Stimulated activated CD4-positive, alpha-beta T cell treated with anti-CD3 and anti-CD28 coated beads, Interleukin-12 subunit alpha, Interleukin-12 subunit beta, amount 100 ng/mL, for 4 hours (primary cell): ENCODE measurements at places on chromosomes 5 and 9.

DNA sequence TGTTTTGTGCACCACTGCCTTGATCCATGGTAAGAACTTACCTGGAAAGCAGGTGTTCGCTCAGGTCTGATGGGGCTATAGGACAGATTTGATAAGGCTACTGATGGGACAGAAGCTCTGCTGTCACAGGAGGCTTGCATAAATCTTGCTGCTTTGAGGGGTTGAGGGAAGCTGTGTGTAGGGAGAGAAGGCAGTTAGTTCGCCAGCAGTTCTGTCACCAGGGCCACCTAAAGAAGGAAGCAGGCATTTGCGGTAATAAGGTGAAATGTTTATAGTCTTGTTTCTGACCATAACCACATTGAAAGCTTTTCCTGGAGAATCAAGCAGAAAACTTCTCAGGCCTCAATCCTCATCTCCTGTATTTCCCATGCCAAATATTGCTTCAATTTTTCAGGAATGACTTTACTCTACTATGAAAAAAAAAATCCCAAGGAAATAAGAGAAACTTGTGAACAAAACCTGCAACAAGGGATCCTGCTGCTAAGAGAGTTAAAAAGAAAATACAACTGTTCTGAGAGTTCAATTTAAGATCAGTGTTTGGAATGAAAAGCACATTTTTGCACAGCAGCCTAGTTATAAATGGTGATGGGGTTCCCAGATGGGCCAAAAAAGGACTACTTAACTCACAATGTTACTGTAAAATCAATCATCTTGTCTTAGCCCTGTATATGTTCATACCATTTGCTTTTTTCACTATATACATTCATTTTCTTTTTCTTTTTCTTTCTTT is 122.0 kb upstream of the RANBP3L start:
- no peak for DNase-seq

DNA sequence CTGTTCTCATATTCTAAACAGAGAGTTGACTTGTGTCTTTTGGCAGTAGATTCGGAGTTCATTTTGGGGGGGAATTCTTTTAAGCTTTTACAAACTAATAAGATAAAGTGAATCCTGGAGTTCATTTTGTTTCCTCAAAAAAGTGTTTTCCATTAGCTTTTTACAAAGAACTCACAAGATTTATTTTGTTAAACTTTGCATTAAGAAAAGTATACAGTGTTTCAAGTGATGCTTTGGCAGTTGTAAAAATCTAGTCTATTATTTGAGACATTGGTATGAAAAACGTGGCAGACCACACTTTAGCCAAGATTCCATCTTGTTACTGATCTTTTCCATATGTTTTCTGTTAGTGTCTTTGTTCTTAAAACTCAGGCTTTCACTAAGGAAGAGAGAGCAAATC is 1.2 kb upstream of the OMD start:
- no peak for DNase-seq

DNA sequence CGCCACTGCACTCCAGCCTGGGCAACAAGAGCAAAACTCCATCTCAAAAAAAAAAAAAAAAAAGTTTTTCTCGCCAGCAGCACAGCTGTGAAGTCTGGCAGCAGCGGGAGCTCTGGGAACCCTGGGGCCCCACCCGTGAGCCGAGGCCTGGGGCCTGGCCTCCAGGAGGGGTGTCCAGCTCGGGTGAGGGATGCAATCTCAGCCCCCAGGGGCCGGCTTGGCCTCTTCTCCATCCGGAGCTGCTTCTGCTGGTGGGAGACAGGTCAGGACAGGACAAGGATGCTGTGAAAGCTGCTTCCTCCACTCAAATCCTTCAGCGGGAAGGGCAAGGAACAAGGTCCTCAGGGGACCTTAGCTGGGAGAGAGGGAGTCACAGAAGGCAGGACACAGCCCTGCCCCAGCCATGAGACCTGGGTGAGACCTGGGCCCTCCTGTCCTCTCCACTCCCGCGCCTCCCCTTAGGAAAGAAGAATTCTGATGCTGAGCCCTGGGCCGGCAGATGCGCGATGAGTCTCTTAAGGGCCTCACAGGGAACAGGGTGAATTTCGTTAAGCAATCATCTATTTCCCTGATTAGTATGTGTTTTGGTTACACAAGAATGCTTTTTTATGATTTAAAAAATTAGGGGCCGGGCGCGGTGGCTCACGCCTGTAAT is 30.6 kb downstream of the PLPP7 start:
- DNase-seq = no peak

GRCh38 chr9:84953797-84954705 is 284.5 kb downstream of the NTRK2 start:
- DNase-seq = peak; percentile 20

DNA sequence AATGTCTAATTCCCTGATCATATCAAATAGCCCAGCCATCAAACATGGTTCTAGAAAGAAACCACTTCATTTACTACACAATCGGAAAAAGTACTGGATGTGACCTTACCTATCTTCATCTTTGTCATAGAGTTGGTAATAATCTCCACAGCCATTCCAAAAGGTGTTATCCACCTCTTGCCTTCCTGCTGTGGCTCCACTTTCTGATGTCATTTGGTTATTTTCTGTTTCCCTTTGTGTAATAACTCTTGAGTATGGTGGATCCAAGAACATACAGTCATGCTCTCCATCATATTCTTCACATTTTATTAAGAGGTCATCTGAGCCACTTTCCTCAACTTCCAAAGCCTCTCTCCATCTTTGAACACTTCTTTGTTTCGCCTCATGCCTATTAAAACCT is 31.7 kb downstream of the PJA2 start:
- no peak for DNase-seq

DNA sequence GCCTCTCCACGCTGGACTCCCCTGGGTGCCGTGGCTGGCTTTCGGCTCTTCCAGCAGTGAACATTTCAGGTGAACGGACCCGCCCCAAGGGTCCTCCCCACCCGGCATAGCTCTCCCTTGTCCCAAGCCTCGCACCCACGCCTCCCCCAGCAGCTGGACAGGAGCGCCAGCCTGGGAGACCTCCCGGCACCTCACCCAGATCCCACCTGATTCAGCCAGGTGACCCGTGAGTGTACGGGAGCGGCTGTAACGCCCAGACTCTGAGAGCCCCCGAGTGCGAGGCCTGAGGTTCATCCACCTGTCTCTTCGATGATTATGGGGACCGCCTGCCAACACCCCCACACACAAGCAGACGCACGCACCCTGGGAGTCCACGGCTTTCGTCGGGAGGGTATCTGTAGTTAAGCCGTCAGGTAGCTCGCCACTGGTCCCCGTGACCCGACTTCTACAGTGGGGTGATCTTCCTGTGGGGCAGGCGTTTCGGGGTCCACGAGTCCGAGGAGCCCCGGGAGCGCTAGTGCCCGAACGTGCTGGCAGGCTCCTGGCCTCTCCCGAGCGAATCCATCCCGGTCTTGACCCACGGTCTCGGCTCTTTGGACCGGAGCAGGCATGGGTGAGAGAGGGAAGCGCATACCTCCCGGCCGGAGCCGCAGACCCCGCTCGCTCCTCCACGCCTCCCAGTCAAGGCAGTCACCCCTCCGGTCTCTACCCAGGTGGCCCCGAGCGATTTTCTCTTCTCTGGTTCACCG is 14.9 kb downstream of the TRIM7 start:
- DNase-seq = peak; percentile 40

DNA sequence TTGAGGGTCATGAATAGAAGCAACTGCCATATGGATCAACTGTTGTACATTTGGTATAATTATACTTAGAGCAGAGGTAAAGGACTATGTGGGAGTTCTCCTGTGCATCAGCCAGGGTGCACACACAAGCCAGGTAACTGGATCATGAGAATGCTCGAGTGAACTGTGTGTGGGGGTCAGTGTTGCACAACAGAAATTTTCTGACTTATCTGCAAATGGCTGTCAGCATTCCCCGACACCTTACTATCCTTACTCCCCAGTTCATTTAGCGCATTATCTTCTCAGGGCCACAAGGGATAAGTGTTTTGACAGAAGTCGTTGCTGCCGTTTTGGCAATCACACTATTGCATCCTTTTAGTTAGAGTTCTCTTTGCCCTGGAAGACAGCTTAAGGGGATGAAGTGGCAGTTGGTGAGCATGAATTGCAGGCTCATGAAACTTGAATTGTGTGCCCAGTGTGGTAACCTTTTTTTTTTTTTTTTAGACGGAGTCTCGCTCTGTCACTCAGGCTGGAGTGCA is 1.7 kb downstream of the CANX start:
- DNase-seq = no peak

GRCh38 chr9:100761276-100761802 is 183.5 kb downstream of the CAVIN4 start:
- no peak for DNase-seq

DNA sequence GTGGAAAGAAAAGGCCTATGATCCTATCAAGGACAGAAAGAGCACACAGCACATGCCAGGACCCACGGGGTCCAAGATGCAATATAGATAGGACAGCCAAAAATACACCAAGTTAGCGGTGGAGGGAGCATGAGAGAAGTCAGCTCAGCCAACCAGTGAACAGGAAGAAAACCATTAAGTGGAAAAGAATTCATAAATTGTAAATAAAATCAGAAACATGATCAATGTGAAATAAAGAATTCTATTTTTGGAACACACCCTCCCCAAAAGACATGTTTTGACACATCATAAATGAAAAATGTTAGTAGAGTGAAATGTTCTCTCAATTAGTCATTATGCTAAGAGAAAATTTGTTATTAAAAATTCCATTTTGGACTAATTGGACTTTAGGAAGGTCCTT is 35.6 kb downstream of the ATPSCKMT start:
- no peak for DNase-seq

- DNase-seq = no peak
Measured at GRCh38 chr9:130766927-130767307, 68.1 kb upstream of the ABL1 start.

DNA sequence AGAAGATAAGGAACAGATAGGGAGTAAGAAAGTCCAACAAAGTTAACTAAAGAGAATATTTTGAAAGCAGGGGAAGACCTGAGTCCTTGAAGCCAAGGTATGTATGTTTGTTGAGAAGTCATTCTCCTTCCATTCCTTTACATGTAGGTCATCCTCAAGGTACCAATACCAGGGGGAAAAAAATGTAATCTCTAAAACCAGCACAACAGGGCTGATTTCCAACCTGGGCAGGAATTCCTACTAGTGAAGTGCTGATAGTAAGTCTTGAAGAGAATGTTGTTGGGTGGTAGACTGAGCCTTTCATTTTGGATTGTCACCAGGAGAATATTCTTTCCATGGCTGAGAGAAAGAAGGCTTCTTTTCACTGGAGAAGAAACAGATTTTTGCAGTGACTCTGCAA is 117.1 kb upstream of the ZNF462 start:
- DNase-seq = no peak

DNA sequence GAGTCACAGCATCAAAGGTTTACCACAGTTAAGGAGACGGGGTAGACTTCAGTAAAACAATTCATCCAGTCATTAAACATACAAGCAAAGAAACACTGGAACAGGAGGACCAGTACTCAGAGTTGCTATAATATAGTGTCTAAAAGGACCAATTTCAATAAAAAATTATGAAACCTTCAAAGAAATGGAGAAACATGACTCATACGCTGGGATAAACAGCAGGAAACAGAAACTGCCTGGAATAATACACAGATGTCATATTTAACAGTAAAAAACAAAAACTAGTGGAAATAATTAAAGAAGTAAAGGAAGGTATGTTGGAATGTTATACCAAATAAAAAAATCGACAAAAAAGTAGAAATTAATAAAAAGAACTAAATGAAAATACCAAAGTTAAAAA is 1075.9 kb downstream of the NR2F1-AS1 start:
- DNase-seq = no peak

DNA sequence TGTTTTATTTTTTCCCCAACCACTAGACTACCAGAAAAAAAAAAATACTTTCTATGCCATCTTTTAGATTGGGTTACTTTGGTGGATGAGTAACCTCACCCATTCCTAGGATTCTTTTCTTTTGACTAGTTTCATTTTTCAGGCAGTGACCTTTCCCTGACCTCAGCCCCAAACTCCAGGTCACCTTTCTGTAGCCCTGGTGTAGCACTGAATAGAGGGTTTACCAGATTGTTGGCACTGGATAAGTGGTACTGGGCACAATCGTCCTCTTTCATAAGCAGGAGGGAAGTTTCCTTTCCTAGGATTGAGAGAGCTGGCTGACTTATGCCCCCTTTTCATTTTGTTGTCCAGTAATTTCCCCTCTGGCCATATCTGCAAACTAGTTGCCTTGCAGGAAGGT is 169.4 kb upstream of the TMEM161B start:
- DNase-seq = no peak

DNA sequence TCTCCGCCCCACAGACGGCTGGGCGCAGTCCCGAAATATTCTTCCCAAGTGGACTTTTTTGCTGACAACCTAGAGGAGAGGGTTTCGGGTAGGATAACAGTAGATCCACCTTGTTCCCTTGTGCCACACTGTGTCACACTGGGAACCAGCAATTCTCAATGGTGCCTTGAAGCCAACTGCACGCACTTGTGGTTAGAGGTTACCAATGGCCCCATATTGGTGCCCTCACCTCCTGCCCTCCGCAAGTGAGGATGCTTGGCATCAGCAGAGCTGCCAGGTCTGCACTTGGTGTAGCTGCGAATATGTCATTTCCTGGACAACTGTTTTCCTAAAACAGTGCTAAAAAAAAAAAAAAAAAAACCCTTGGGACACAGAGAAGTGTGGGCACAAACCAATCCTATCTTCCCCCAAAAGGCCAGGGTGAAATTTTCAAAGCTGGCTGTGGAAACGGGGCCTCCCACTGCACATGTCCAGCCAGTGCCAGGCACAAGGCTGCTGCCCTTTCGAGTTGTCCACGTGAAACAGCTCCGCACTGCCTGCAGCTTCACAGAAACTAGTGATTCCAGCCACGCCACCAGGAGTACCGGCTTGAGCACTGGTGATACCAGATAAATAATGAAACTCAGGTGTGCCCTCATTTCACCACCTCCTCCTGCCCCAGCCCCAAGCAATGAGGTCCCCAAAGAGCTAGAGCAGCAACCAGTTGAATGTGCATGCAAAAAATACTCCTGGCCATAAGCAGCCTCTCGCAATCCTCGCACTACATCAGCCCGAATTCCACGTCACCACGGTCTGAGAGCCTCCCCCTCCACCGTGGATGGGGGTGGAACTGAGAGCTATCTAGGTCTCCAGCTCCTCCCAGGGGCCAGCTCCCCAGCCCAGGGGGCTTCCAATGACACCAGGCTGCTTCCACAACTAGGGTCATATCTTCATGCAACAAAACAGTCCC is 51.2 kb downstream of the USP20 start:
- DNase-seq = no peak

GRCh38 chr5:111585291-111585690 is 73.0 kb upstream of the STARD4 start:
- DNase-seq = no peak
